Stimulated activated CD8-positive, alpha-beta memory T cell treated with anti-CD3 and anti-CD28 coated beads, Interleukin-15, amount 100 ng/mL, for 24 hours (primary cell): ENCODE measurements at places on chromosomes 6 and 20.
A peak's percentile ranks its signal among the peaks of the same experiment; 100 is the strongest.

- no peak for DNase-seq
Observed at GRCh38 chr6:145204301-145204700, 531.0 kb downstream of the EPM2A start.

GRCh38 chr6:3712827-3713665 lies 38.5 kb downstream of the PXDC1 start:
- DNase-seq, result no peak

- DNase-seq, result no peak
Observed at GRCh38 chr6:108589244-108589791, 28.6 kb downstream of the FOXO3 start.

DNA sequence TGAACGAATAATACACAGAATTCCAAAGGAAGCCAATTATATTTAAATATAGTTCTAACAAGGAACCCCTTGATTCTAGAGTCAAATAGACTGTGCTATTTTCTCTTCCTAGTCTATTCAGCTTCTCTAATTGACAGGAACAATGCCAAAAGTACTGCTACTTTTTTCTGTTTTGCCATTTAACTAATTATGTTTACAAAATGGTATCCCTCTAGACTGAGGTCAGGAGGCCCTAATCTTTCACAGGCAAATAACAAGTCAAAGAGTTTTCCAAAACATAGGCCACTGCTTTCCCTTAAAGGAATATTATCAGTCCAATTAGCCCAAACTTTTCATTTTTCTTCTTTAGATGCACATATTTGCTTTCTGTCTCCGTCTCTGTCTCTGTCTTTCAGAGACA lies 539.3 kb downstream of the RFPL4B start:
- no peak for DNase-seq

- DNase-seq, result no peak
Observed at GRCh38 chr6:155389130-155389529, 66.5 kb downstream of the NOX3 start.

DNA sequence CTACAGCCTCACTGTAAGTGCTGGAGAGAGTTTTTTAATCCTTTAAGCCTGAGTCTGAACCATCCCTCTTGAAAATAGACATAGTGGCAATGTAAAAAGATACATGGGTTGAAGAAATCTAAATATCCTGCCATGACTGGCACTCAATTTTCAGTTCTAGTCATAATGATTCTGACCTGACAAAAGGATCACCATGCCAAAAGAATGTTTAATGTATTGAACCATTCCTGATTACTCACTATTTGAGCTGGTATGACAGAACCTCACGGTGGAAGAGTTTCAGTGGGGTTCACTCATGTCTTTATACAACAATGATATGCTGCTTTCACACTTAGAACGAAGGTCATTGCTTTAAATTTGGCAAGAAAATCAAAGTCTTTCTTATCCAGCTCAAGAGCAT lies 93.4 kb downstream of the HIVEP2 start:
- DNase-seq, result no peak

DNA sequence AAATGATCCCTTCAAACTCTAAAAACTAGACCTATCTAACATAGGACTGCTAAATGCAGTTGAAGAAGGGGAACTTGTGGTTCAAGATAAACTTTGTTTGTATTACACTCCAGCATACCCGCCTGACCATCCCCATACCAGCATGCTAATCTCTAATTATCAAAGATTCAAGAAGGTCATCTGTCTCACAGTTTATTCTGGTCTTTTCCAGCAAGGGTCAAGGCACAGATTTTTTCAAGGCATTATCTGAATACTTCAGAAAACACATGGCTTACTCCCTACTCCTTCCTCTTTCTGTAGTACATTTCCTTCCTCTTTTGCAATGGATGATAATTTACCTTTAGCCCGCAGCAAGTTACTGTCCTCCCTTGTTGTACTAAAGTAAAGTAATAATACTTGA lies 174.1 kb downstream of the PKHD1 start:
- DNase-seq, result no peak

DNA sequence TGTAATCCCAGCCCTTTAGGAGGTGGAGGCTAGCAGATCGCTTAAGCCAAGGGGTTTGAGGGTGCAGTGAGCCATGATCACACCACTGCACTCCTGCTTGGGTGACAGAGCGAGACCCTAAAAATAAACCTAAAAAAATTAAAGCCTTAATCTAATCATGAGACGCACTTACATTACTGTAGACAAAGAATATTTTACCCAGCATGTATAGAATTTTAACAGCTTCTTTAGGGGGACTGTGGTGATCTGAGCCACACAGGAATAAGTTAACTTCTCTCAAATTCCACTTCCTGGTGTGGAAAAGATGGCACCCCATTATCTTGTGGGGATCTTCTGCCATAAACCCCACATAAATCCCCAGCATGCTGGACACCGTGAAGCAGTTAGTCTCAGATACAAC lies 2.3 kb upstream of the OOEP start:
- no peak for DNase-seq

- DNase-seq, result no peak
Observed at GRCh38 chr6:144153260-144153659, 2.9 kb downstream of the STX11 start.

GRCh38 chr6:99979953-99980352 lies 14.1 kb downstream of the MCHR2 start:
- DNase-seq, result no peak

GRCh38 chr6:71766796-71767195 lies 119.6 kb upstream of the RIMS1 start:
- DNase-seq, result no peak

DNA sequence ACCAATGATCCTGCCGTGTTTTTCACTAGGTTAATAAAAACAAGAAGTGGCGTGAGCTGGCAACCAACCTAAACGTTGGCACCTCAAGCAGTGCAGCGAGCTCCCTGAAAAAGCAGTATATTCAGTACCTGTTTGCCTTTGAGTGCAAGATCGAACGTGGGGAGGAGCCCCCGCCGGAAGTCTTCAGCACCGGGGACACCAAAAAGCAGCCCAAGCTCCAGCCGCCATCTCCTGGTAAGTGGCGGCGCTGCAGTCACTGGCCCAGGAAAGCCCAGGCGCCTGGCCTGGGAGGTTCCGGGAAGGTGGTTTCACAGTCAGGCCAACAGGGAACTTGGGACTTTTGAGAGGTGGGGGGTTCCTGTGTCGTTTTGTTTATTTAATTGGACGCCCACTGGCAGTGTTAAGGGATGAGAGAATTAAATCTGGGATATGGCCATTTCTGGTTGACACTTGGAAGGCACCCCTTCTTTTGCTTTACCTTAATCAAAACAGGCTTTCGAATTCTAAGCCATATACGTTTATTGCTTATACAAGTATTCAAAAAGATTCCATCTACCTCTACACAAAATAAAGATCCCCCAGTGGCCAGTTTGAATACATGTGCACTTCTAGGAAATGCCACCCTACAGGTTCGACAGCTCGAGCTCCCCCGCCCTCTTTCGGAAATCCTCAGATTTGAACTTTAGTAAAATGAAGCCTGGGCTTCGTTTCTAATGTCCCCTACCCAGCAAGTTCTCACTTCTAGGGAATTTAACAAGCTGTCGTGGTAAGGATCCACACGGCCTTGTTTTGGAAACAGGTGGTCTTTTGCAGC lies 138.9 kb downstream of the TMEM242 start:
- DNase-seq, result peak; percentile 26

DNA sequence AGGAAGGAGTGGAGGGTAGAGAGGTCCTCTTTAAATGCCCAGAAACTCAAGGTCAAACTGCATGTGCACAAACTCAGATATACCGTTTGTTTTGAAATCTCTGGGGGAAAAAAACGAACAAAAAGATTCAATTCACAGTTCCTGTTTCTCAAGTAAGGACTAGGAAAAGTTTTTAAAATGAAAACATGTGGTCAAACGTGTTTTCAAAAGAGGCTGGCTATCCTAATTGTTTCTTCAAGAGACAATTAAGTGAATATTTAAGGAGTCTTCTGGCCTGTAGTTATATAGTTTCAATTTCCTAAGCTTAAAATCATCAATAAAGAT lies 3.1 kb downstream of the RSPO3 start:
- no peak for DNase-seq

GRCh38 chr20:2305946-2306345 lies 10.1 kb downstream of the TGM3 start:
- DNase-seq, result no peak

- no peak for DNase-seq
Observed at GRCh38 chr6:77038807-77039206, 424.5 kb downstream of the HTR1B start.

DNA sequence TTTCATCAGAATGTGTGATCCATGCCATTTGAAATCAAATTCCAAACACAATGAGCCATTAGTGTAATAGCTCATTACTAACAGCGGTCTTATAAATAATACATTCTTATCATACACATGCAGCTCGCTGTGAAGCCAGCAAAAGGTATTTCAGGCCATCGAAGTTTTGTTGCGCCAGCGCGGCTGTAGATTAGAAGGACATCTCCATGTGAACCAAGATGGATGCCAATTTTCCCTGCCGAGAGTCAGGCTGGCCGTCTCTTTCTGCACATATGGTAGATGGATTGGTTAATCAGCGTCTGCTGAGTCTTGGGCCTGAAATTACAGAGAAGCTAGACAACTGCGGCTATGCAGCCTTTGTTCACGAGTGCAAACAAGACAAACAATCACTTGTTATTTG lies 44.1 kb downstream of the CFAP61 start:
- no peak for DNase-seq

DNA sequence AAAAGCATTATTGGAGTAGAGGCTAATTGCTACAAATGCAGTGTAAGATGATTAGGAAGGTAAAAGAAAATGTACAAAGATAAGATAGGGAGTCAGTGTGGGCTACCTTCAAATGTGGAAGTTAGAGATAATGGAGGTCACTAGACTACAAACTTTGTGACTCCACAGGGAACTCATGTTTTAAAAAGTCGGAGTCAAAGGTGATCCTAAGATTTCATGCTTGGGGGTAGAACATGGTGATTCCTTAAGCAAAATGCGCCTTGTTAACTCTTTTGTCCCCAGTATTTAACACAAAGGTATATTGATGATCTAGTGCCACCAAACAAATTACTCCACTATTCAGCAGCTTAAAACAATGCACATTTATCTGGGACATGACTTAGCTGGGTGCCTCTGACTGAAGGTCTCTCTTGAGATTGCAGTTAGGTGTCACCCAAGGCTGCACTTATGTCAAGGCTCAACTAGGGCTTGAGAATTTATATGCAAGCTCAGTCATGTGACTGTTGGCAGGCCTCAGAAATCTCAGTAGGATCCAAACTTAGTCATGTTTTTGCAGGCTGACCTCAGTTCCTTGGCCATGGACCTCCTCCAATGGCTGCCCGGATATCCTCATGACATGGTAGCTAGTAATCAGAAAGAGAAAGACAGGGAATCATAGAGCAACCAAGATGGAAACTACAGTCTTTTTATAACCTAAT lies 11.4 kb upstream of the SNX9 start:
- DNase-seq, result no peak

- DNase-seq, result no peak
Observed at GRCh38 chr6:131791476-131791875, 16.3 kb upstream of the ENPP1 start.

GRCh38 chr20:61072398-61072797 lies 179.7 kb upstream of the CDH4 start:
- DNase-seq, result no peak

DNA sequence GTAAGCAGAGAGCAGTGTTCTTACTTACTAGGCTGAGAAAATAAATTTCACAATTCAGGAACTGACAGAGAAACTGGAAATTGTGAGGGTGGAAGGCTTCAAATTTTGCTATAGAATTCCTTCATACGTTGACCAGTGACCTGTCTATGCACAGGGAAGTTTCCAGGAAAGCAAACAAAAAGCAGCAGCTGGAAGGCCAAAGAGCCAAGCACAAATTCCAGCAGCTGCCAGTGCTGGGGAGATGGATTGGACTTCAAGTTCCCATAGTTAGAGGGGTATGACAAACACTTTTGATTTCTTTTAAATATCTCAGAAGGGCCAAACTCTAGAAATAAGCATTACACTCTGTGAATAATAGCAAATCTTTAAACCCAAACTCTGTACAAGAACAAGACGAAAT lies 299.1 kb upstream of the KCNQ5 start:
- no peak for DNase-seq

DNA sequence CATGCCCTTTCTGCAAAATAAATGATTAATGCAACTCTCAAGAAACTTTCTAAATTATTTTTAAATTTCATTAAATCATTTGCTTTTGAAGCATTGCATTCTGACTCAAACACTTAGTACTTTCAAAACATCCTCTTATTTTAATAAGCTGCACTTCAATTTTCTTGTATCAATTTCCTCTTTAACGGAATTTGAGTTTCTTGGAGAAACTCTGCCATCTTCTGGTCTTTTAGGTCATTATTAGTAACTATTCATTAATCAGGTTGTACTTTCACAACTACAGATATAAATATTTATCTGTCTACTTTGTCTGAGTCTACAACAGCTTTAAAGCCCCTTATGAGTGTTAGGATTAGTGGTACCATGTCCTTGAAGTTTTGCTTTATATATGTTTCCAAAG lies 30.2 kb downstream of the TMX4 start:
- no peak for DNase-seq

- DNase-seq, result no peak
Observed at GRCh38 chr20:13105039-13105438, 96.3 kb downstream of the SPTLC3 start.

DNA sequence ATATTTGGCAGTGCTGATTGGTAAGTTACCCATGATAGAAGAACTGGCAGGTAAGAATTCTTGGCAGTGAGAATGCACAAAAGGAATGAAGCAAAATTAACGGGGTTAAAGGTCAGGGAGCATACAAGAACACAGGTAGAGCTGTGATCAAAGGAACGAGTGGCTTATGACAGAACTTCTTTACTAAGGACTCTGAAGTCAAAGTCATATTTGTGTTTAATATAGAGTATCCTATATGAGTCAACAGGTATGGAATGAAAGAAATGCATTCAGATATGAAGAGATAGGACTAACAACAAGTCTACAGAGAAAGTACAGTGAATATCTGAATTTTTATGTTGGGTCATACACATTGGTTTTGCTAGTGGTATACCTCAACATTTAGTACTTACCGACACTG lies 209.0 kb upstream of the CITED2 start:
- no peak for DNase-seq

DNA sequence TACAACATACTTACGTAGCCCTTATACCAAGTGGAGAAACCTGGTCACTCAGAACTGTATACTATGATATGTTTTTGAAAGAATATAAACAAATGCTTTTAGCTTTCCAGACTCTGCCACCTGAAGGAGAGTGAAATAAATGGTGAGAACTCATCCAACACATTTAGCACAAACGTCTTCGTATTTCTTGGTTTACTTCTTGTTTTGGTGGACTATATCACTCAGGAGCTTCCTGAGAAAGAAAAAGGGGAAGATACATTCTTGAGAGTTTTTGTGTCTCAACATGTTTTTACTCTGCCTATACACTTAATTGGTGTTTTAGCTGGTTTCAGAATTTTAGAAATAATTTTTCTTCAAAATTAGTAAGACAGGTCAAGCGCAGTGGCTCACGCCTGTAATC lies 19.4 kb upstream of the CTAGE9 start:
- DNase-seq, result no peak

DNA sequence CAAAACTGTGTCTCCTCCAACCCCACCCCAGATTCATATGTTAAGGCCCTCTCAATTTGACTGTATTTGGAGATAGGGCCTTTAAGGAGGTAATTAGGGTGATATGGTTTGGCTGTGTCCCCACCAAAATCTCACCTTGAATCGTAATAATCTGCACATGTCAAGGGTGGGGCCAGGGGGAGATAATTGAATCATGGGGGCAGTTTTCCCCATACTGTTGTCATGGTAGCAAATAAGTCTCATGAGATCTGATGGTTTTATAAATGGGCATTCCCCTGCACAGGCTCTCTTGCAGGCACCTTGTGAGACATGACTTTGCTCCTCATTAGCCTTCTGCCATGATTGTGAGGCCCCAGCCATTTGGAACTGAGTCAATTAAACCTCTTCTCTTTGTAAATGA lies 46.6 kb upstream of the TOX2 start:
- DNase-seq, result no peak
